SK-N-SH treated with all-trans-retinoic acid at 6 μM for 48 hours (cell line): ENCODE measurements at places on chromosomes 12 and 14.

GRCh38 chr12:4135919-4136605 is 137.5 kb upstream of the CCND2 start:
- no peak for ATAC-seq

GRCh38 chr12:71602761-71603577 is 60.7 kb downstream of the ZFC3H1 start:
- peak; percentile 15; the same call in 2 of the 3 replicates for ATAC-seq

DNA sequence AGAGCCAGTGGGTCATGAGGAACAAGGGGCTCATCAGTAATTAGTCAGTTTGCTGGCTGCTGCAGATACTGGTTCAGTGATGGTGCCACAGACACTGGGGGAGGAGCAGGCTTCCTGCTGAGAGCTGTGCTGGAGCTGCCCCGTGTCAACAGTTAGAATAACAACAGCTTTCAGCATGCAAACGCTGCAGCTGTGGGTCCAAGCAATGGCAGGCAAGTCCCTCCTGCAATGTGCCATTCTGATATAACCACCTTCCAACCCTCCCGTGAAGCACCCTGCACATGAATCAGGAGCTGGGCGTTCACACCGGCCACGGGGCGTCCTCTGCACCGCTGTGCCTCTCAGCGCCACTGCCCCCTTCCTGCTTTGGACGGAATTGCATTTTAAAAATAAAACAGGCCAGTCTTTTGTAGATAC is 258.4 kb upstream of the SFSWAP start:
- ATAC-seq: no peak

- ATAC-seq: no peak
Measured at GRCh38 chr14:67483579-67484285, 4.8 kb downstream of the TMEM229B start.

DNA sequence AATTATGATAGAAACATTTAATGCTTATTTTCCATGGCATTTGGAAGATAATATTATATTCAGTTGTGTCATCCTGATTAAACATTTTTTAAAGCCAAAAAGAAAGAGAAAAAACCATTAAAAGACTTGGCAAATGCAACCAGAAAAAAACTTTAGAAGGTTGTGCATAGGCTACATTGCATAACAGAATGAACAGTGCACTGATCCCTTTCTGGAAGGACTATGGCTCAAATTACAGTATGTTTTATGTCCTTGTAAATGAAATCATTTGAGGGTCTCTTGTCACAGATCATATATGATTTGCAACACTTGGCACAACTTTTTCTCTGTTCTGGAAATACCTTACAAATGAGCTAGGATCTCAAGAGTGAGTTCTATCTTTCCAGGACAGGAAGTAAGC is 275.2 kb upstream of the FLRT2 start:
- no peak for ATAC-seq

DNA sequence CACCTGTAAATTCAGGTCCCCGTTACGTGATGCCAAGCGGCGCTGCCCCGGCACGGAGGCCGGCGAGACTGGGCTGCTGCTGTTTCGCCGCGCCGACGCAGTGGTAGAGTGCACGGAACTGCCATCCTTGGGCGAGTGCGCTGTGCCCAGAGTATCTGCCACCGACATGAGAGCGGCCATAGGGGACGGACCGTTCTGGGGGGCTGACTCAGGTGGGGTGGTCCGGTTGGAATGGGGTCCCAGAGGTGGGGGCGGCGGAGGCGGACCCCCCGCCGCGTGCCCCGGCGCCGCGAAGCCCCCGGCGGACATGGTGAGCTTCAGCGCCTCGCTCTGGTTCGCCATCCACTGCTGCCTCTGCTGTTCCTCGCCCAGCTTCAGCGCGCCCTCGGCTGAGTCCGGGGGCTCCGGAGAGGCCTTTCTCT is 2.8 kb downstream of the IRF2BPL start:
- no peak for ATAC-seq

DNA sequence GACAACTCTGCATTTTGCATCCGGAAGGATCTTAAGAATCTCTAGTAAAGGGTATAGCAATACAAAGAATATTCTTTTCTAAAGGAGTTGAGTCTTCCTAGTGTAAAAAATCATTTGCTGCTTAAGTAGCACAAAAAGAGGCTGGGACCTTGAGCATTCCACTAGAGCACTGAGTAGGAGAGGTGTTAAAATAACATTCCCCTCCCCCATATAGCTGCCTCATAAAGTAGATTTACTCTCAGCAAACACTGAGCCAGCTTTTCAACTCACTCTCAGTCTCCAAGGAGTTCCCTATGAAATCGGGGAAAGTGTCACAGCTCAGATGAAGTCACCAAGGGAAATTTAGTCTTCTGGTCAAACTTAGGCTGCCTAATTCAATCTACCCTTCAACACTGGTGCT is 592.7 kb downstream of the ETNK1 start:
- ATAC-seq: no peak
